Purkinje cell (primary cell): ENCODE measurements at places on chromosomes 3 and 15. TPM values are rescaled to one million over a fixed set of nuclear protein-coding genes. Genes with fewer than 3 reads are reported as not detected.

The CFAP100 gene
- polyA plus RNA-seq: not detected in 2 replicates

The EFCAB12 gene
- 0.76 TPM in 1 of 2 replicates, not detected in the other for polyA plus RNA-seq

The PRKCD gene
- 25.2 and 32.6 TPM in 2 replicates for polyA plus RNA-seq

The MNS1 gene
- polyA plus RNA-seq: 4.7 and 9.7 TPM in 2 replicates

The TM4SF1 gene
- 1.5 and 4.7 TPM in 2 replicates for polyA plus RNA-seq

The CMC1 gene
- polyA plus RNA-seq: 82.2 and 82.9 TPM in 2 replicates

The BOC gene
- 0.88 and 3.7 TPM in 2 replicates for polyA plus RNA-seq

The IRAK2 gene
- polyA plus RNA-seq: 0.20 and 0.55 TPM in 2 replicates

The PML gene
- polyA plus RNA-seq: 1.5 and 4.8 TPM in 2 replicates

The ISL2 gene
- polyA plus RNA-seq: not detected in 2 replicates

The PLIN1 gene
- polyA plus RNA-seq: 0.74 and 2.3 TPM in 2 replicates

The PP2D1 gene
- not detected in 2 replicates for polyA plus RNA-seq

The ADCY5 gene
- 0.21 and 0.99 TPM in 2 replicates for polyA plus RNA-seq

The HES1 gene
- polyA plus RNA-seq: 7.5 and 8.4 TPM in 2 replicates

The MST1R gene
- polyA plus RNA-seq: not detected in 2 replicates

The TM4SF18 gene
- polyA plus RNA-seq: 2.3 TPM in 1 of 2 replicates, not detected in the other

The NGRN gene
- polyA plus RNA-seq: 12.9 and 37.6 TPM in 2 replicates

The CHRD gene
- polyA plus RNA-seq: 0.69 TPM in 1 of 2 replicates, not detected in the other

The XYLB gene
- 0.23 TPM in 1 of 2 replicates, not detected in the other for polyA plus RNA-seq

The SLC2A2 gene
- 0.09 TPM in 1 of 2 replicates, not detected in the other for polyA plus RNA-seq

The NMNAT3 gene
- 2.0 and 6.2 TPM in 2 replicates for polyA plus RNA-seq

The SYNM gene
- polyA plus RNA-seq: 5.0 and 8.4 TPM in 2 replicates

The HEG1 gene
- 0.07 and 2.0 TPM in 2 replicates for polyA plus RNA-seq

The PTX3 gene
- 0.92 TPM in 1 of 2 replicates, not detected in the other for polyA plus RNA-seq

The LMOD3 gene
- 0.32 TPM in 1 of 2 replicates, not detected in the other for polyA plus RNA-seq

The TMEM158 gene
- 4.4 and 6.0 TPM in 2 replicates for polyA plus RNA-seq

The PLCL2 gene
- 0.77 and 3.1 TPM in 2 replicates for polyA plus RNA-seq

The RETNLB gene
- polyA plus RNA-seq: not detected in 2 replicates

The CD200 gene
- 27.4 and 59.0 TPM in 2 replicates for polyA plus RNA-seq

The LRRC2 gene
- 0.04 and 1.6 TPM in 2 replicates for polyA plus RNA-seq

The ARL14 gene
- 0.26 TPM in 1 of 2 replicates, not detected in the other for polyA plus RNA-seq
